A673 (cell line): ENCODE measurements at places on chromosomes 11 and 22. TPM values are rescaled to one million over a fixed set of nuclear protein-coding genes. Genes with fewer than 3 reads are reported as not detected.

AQP11 gene
- 0.39 and 1.0 TPM in 2 replicates for total RNA-seq

KBTBD3 gene
- 3.2 and 4.8 TPM in 2 replicates for total RNA-seq

OR5A1 gene
- not detected in 2 replicates for total RNA-seq

MOV10L1 gene
- total RNA-seq: 0.33 TPM in 1 of 2 replicates, not detected in the other

SLC37A2 gene
- total RNA-seq: 0.26 TPM in 1 of 2 replicates, not detected in the other

GLB1L3 gene
- 0.09 and 0.17 TPM in 2 replicates for total RNA-seq

SAA1 gene
- 0.63 TPM in 1 of 2 replicates, not detected in the other for total RNA-seq

KLHDC7B gene
- total RNA-seq: 1.4 and 1.6 TPM in 2 replicates

DNA sequence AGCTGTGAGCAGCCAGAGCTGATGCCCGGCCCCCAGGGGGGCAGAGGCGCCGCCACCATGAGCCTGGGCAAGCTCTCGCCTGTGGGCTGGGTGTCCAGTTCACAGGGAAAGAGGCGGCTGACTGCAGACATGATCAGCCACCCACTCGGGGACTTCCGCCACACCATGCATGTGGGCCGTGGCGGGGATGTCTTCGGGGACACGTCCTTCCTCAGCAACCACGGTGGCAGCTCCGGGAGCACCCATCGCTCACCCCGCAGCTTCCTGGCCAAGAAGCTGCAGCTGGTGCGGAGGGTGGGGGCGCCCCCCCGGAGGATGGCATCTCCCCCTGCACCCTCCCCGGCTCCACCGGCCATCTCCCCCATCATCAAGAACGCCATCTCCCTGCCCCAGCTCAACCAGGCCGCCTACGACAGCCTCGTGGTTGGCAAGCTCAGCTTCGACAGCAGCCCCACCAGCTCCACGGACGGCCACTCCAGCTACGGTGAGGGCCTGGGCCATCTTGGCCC is 6.1 kb downstream of the CDC42EP1 start:
- no peaks in the 10 kb centered on the region for H3K36me3 ChIP-seq
- peaks cover 2% of the 10 kb centered on the region for H3K4me1 ChIP-seq
- peaks cover 3% of the 10 kb centered on the region for H3K27me3 ChIP-seq
- H3K27ac ChIP-seq: no peak overlapping the region

GRCh38 chr11:77557553-77557952 is 32.2 kb upstream of the AQP11 start:
- H3K27ac ChIP-seq: no peak overlapping the region
- no peaks in the 10 kb centered on the region for H3K27me3 ChIP-seq
- no peaks in the 10 kb centered on the region for H3K36me3 ChIP-seq
- DNase-seq: peak; percentile 26
- H3K4me1 ChIP-seq: no peaks in the 10 kb centered on the region

DNA sequence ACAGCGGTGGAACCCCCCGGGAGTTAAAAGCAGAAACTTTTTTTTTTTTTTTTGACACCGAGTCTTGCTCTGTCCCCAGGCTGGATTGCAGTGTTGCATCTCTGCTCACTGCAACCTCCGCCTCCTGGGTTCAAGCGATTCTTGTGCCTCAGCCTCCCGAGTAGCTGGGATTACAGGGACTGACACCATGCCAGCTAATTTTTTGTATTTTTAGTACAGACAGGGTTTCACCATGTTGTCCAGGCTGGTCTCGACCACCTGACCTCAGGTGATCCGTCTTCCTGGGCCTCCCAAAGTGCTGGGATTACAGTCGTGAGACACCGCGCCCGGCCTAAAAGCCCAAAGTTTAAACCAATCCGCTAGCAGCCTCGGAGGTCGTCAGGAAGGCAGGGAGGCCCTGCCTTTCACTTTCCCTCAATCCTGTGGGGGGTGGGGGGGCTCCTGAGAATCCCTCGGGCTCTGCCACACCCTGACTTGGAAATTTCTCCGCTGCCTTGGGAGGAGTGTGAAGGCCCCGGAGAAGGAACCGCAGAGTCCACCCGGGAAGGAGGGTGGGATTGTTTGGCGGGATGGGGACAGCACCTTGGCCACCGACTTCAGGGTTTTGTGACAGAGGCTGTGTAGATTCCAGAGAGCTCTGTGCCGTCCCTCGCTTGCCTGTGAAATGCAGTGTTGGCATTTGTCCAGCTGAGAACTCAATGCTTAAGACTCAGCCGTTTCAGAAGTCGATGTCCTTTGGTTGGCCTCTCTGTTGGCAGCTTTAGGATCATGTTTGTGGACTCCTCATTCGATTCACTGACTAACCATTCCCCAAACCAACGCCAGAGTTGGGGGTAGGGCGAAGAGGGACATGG is 1.0 kb downstream of the ARHGAP8 start:
- H3K27me3 ChIP-seq: no peaks in the 10 kb centered on the region
- no peak for DNase-seq
- peaks cover 2% of the 10 kb centered on the region for H3K4me1 ChIP-seq
- H3K27ac ChIP-seq: no peak overlapping the region
- no peak overlapping the region for H3K4me3 ChIP-seq

GRCh38 chr11:33500861-33501479 is 199.7 kb downstream of the C11orf91 start:
- H3K27me3 ChIP-seq: peaks cover 54% of the 10 kb centered on the region
- peak; percentile 81 for DNase-seq
- no peak overlapping the region for H3K27ac ChIP-seq
- H3K4me3 ChIP-seq: no peak overlapping the region

- no peak overlapping the region for H3K27ac ChIP-seq
- no peak for DNase-seq
- H3K27me3 ChIP-seq: peaks cover 4% of the 10 kb centered on the region
- H3K4me1 ChIP-seq: peaks cover 6% of the 10 kb centered on the region
- no peak overlapping the region for H3K4me3 ChIP-seq
Measured at GRCh38 chr11:113507341-113507740, 32.1 kb upstream of the DRD2 start.

DNA sequence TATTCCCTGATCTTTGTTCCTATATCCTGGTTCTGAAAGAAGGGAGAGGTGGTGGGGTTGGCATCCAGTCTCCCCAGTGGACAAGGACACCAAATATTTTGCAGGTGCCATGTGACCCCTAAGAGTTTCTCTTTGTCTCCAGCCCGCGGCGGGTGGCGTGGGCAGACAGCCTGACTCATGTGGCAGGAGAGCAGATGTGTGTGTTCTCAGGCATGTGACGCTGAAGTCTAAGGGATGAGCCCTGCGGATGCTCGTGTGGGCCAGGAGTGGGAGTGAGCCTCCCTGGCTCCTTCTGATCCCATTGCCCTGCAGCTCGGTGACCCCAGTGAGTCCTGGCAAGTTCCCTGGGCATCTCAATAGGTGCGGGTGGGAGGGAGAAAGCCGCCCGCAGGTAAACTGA is 94.8 kb upstream of the TBCEL start:
- H3K4me1 ChIP-seq: no peaks in the 10 kb centered on the region
- DNase-seq: no peak
- no peaks in the 10 kb centered on the region for H3K27me3 ChIP-seq
- no peak overlapping the region for H3K27ac ChIP-seq
- no peak overlapping the region for H3K4me3 ChIP-seq

DNA sequence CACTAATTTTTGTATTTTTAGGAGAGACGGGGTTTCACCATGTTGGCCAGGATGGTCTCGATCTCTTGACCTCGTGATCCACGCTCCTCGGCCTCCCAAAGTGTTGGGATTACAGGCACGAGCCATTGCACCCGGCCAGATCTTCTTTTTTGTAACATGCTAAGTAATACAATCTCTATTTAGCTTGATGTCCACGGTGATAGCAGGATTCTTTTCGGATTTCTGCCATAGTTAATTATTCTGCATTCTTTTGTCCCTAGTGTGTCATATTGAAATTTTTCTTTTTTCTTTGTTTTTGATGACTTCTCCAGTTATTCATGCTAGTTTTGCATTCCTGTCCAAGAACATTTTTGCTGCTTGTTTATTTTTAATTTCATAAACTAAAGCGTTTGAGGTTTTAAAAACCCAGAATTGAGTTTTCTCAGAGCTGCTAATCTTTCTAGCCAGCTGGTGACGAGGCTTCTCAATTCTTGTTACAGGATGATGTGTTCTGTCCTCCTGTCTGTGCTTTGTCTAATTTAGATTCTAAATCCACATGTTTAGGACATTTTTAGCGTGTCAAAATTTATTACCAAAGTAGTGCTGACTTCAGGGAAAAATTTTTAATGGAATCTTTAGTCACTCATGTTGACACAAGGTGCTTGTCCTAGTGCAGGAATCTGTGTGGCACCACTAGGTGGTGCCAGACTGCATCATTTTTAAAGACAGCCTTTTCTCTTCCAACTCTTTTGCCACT is 21.8 kb downstream of the NF2 start:
- peak; percentile 76 for DNase-seq
- no peak overlapping the region for H3K4me3 ChIP-seq
- peaks cover 20% of the 10 kb centered on the region for H3K4me1 ChIP-seq
- H3K36me3 ChIP-seq: no peaks in the 10 kb centered on the region
- no peak overlapping the region for H3K27ac ChIP-seq

- H3K27me3 ChIP-seq: no peaks in the 10 kb centered on the region
- H3K36me3 ChIP-seq: no peaks in the 10 kb centered on the region
- no peak for DNase-seq
- no peak overlapping the region for H3K27ac ChIP-seq
Measured at GRCh38 chr22:29060251-29060869, 1.3 kb downstream of the C22orf31 start.

DNA sequence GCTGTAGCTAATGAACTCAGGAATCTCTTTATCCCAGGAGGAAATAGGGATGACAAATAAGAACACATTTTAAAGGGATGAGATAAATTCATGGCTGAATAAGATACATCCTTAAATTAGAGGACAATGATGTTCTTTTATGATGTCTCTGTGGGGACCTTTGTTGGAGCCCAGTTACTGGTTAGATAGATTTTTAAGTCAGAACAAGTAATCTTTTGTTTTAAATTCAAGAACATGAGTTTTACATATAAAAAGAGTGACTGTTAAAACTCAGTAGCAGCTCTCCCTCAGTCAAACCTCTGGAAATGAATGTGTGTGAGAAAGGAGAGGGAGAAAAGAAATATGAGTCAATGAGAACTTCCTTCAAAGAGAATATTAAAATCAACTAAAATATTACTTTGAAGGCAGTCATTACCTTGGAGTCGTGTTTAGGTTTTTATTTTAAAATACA is 241.6 kb downstream of the SWAP70 start:
- H3K27me3 ChIP-seq: no peaks in the 10 kb centered on the region
- no peaks in the 10 kb centered on the region for H3K36me3 ChIP-seq
- H3K4me3 ChIP-seq: no peak overlapping the region
- peak; percentile 38 for DNase-seq
- H3K4me1 ChIP-seq: peaks cover 31% of the 10 kb centered on the region
- H3K27ac ChIP-seq: peak overlapping the region; percentile 88

- H3K36me3 ChIP-seq: no peaks in the 10 kb centered on the region
- no peak for DNase-seq
- H3K4me1 ChIP-seq: no peaks in the 10 kb centered on the region
- no peak overlapping the region for H3K27ac ChIP-seq
Measured at GRCh38 chr11:16987205-16987568, 27.0 kb downstream of the PLEKHA7 start.

DNA sequence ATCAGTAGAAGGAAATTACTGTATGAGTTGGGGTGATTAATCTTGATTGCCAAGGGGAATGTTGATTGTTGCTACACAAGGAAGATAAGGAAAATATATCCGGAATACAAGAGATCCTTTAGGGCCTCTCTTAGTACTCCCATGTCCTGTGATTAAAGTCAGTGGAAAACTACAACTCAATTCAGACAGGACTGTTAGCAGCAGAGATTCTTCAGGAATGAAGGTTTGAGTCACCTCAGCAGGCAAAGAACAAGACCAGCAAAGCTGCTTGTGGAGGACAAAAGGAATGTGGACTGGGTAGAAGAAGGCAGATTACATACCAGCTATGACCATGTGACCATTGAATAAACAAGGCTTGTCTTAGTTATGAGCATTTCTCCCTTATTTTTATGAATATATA is 478.2 kb downstream of the BUD13 start:
- H3K4me1 ChIP-seq: no peaks in the 10 kb centered on the region
- H3K36me3 ChIP-seq: no peaks in the 10 kb centered on the region
- H3K27me3 ChIP-seq: no peaks in the 10 kb centered on the region
- H3K27ac ChIP-seq: no peak overlapping the region

DNA sequence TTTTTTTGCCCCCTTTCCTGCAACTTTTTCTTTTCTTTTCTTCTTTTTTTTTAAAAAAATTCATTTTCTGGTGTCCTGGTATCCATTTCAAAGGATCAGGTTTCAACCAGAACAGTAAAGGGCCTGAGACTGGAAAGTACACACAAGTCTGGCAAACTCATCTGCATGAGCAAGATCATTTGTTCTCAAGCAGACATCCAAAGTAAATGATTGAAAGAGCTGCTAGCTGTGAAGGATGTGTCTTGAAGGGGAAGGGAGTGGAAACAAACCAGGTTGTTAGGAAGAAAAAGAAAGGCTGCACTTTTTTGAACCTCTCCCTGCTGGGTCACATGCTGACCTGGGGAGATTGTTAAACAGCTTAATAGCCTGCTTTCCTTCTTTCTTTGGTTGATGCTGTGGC is 5.3 kb downstream of the YAP1 start:
- peak; percentile 54 for DNase-seq
- no peaks in the 10 kb centered on the region for H3K27me3 ChIP-seq
- H3K4me1 ChIP-seq: peaks cover 72% of the 10 kb centered on the region

DNA sequence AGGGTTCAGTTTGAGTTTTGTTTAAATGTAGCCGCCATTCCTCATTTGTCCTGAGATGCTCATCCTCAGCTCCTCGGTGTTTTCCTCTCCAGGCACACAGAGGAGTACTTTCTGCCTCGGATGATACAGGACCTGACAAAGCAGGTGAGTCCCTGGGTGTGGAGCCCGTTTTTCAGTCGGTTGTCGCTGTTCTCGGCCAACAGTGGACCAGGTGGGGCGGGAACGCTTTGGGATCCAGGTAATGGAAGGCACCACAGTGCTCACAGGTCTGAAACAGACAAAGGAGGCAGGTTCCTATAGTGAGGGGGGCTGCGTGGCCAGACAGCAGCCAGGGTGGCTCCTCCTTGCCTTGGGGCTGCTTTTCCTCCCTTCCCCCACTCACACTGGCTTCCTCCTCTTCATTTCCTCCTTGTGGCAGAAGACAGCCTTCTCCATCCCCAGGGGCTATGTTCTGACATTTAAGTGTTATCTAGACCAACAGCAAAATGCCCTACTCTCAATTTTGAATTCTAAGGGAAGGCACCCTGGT is 19.4 kb downstream of the NADSYN1 start:
- H3K27me3 ChIP-seq: no peaks in the 10 kb centered on the region
- H3K36me3 ChIP-seq: peaks cover 3% of the 10 kb centered on the region
- H3K27ac ChIP-seq: no peak overlapping the region
- no peak overlapping the region for H3K4me3 ChIP-seq
- DNase-seq: no peak

GRCh38 chr11:112235750-112236390 is 9.6 kb downstream of the PTS start:
- H3K36me3 ChIP-seq: peaks cover 56% of the 10 kb centered on the region
- H3K27me3 ChIP-seq: no peaks in the 10 kb centered on the region
- DNase-seq: no peak
- H3K4me1 ChIP-seq: no peaks in the 10 kb centered on the region

GRCh38 chr11:126914941-126915340 is 85.6 kb downstream of the KIRREL3 start:
- no peak for DNase-seq
- no peaks in the 10 kb centered on the region for H3K4me1 ChIP-seq
- no peak overlapping the region for H3K27ac ChIP-seq

- no peaks in the 10 kb centered on the region for H3K36me3 ChIP-seq
- H3K27me3 ChIP-seq: peaks cover 7% of the 10 kb centered on the region
- no peak overlapping the region for H3K27ac ChIP-seq
- H3K4me3 ChIP-seq: no peak overlapping the region
- H3K4me1 ChIP-seq: no peaks in the 10 kb centered on the region
- DNase-seq: no peak
Measured at GRCh38 chr11:68666849-68667248, 17.5 kb upstream of the GAL start.

GRCh38 chr22:30214703-30215407 is 31.7 kb downstream of the LIF start:
- no peak overlapping the region for H3K4me3 ChIP-seq
- DNase-seq: no peak
- H3K36me3 ChIP-seq: no peaks in the 10 kb centered on the region
- H3K27ac ChIP-seq: no peak overlapping the region
- H3K4me1 ChIP-seq: no peaks in the 10 kb centered on the region
